Right lobe of liver (tissue), 6 donors: ENCODE measurements at places on chromosomes 1 and 21. TPM values are rescaled to one million over a fixed set of nuclear protein-coding genes. Genes with fewer than 3 reads are reported as not detected.

GRCh38 chr1:32924881-32925344 lies 23.7 kb upstream of the TMEM54 start:
- H3K27me3 ChIP-seq: no peaks in the 10 kb centered on the region
- no peaks in the 10 kb centered on the region for H3K36me3 ChIP-seq
- H3K4me1 ChIP-seq: no peaks in the 10 kb centered on the region

- no peak for DNase-seq
- H3K27ac ChIP-seq: no peak overlapping the region
- no peaks in the 10 kb centered on the region for H3K27me3 ChIP-seq
- no peaks in the 10 kb centered on the region for H3K36me3 ChIP-seq
- no peaks in the 10 kb centered on the region for H3K4me1 ChIP-seq
Measured at GRCh38 chr1:31723828-31724359, 20.1 kb upstream of the COL16A1 start.

GRCh38 chr1:113784104-113784779 lies 25.0 kb upstream of the PHTF1 start:
- no peak overlapping the region for H3K4me3 ChIP-seq
- peaks cover 15% of the 10 kb centered on the region for H3K4me1 ChIP-seq
- H3K36me3 ChIP-seq: no peaks in the 10 kb centered on the region
- H3K27me3 ChIP-seq: no peaks in the 10 kb centered on the region
- DNase-seq: no peak

GRCh38 chr1:52426371-52426770 lies 22.0 kb downstream of the PRPF38A start:
- no peaks in the 10 kb centered on the region for H3K27me3 ChIP-seq
- no peak overlapping the region for H3K27ac ChIP-seq
- H3K4me3 ChIP-seq: no peak overlapping the region
- no peaks in the 10 kb centered on the region for H3K4me1 ChIP-seq
- peaks cover 31% of the 10 kb centered on the region for H3K36me3 ChIP-seq

DNA sequence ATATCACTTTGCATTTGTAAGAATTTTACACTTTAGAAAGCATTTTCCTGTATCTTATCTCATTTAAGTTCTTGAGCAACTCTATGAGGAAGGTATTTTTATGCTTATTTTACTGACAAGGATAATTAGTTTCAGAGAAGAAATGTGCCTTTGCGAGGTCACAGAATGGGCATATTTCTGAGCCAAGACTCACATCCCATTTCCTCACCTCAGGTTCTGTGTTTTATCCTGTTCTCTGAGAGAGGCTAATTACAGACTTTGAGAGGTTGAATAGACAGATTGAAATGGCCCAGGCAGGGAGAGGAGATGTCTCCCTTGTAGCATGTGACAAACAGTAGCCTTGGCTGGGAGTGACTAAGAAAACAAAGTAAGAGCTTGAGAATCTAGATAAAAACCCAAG lies 39.1 kb upstream of the ZC3H11B start:
- no peaks in the 10 kb centered on the region for H3K27me3 ChIP-seq
- no peak overlapping the region for H3K4me3 ChIP-seq
- H3K27ac ChIP-seq: no peak overlapping the region
- H3K4me1 ChIP-seq: no peaks in the 10 kb centered on the region

GRCh38 chr1:71695821-71696220 lies 586.5 kb downstream of the NEGR1 start:
- DNase-seq: no peak
- no peaks in the 10 kb centered on the region for H3K36me3 ChIP-seq
- H3K27ac ChIP-seq: no peak overlapping the region
- H3K4me3 ChIP-seq: no peak overlapping the region
- H3K27me3 ChIP-seq: no peaks in the 10 kb centered on the region

DNA sequence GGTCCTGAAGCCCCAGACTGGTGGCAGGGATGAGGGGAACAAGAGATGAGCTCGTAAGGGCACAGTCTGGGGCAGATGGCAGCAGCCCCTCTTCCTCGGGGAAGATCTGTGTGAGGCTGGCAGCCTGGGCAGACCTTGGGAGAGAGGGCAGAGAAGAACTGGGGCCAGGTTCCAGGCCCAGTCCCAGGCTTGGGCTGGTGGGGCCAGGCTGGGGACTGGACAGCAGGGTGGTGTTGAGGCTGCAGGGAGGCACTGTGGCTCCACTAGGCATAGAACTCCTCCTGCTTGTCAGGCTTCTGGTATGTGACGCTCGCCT lies 35.7 kb downstream of the SDC3 start:
- no peaks in the 10 kb centered on the region for H3K4me1 ChIP-seq
- H3K36me3 ChIP-seq: no peaks in the 10 kb centered on the region
- H3K27ac ChIP-seq: no peak overlapping the region
- H3K27me3 ChIP-seq: no peaks in the 10 kb centered on the region
- no peak for DNase-seq
- no peak overlapping the region for H3K4me3 ChIP-seq

GRCh38 chr1:224378855-224379631 lies 22.4 kb downstream of the CNIH4 start:
- H3K4me1 ChIP-seq: no peaks in the 10 kb centered on the region
- H3K4me3 ChIP-seq: no peak overlapping the region
- H3K36me3 ChIP-seq: peaks cover 12% of the 10 kb centered on the region
- no peak for DNase-seq

DNA sequence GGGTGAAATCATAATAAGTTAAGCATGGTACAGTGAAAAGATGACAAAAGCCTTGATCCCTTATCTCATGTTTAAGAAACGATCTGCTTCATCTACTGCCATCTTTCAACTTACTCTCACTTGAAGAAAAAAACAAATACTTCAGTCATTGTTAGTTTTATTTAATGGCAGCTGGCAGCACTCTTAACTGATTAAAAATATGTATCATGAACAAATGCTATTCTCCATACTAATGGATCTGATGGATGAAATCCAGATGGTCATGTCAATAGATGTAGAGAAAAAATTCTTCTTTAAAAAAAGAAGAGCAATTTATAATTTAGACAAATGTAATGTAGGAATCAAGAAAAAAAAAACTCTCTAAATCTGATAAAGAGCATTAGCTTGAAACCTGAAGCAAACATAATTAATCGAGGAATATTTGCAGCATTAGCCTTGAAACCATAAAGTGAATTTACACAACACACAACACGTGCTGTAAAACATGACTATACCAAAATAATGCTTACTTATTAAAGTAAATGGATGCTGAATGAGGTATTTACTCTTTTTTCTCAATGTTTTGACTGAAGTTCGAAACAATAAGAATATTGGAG lies 579.0 kb upstream of the ADAMTS5 start:
- no peak overlapping the region for H3K4me3 ChIP-seq
- no peaks in the 10 kb centered on the region for H3K27me3 ChIP-seq
- no peak overlapping the region for H3K27ac ChIP-seq
- DNase-seq: no peak

- no peak for DNase-seq
- H3K4me3 ChIP-seq: no peak overlapping the region
- H3K27ac ChIP-seq: no peak overlapping the region
- no peaks in the 10 kb centered on the region for H3K36me3 ChIP-seq
Measured at GRCh38 chr1:64378826-64379225, 91.1 kb upstream of the CACHD1 start.

DNA sequence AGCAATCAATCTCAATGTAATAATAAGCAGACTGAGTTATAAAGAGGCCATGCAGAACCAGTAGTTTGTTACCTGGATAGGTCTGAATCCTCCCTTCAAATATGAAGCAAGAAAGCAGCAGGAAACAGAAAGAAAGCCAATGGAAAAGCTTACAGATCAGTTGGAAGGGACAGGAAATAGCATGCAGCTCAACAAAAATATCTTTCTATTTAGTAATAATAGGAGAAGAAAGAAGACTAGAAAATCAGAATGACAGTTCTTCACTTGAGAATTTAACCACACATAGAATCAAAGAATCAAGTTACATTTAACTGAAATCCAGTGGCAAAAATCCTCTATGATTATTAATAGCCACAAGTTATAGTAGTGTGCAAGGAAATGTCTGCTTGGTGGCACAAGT lies 194.4 kb downstream of the EIF4G3 start:
- no peak overlapping the region for H3K4me3 ChIP-seq
- H3K4me1 ChIP-seq: no peaks in the 10 kb centered on the region
- H3K36me3 ChIP-seq: no peaks in the 10 kb centered on the region
- H3K27me3 ChIP-seq: no peaks in the 10 kb centered on the region
- DNase-seq: no peak

- DNase-seq: no peak
- H3K4me3 ChIP-seq: no peak overlapping the region
- H3K27me3 ChIP-seq: no peaks in the 10 kb centered on the region
- H3K4me1 ChIP-seq: peaks cover 16% of the 10 kb centered on the region
Measured at GRCh38 chr1:185595835-185596667, 138.1 kb upstream of the HMCN1 start.

GRCh38 chr1:207025146-207025880 lies 7.2 kb downstream of the C1orf116 start:
- H3K27me3 ChIP-seq: no peaks in the 10 kb centered on the region
- H3K27ac ChIP-seq: no peak overlapping the region
- peaks cover 10% of the 10 kb centered on the region for H3K4me1 ChIP-seq
- no peak for DNase-seq
- no peak overlapping the region for H3K4me3 ChIP-seq

- H3K27ac ChIP-seq: no peak overlapping the region
- H3K27me3 ChIP-seq: no peaks in the 10 kb centered on the region
- H3K4me3 ChIP-seq: no peak overlapping the region
- DNase-seq: no peak
- H3K36me3 ChIP-seq: no peaks in the 10 kb centered on the region
Measured at GRCh38 chr1:79899914-79900313, 893.4 kb upstream of the ADGRL4 start.

- no peak overlapping the region for H3K27ac ChIP-seq
- no peak overlapping the region for H3K4me3 ChIP-seq
- H3K4me1 ChIP-seq: no peaks in the 10 kb centered on the region
Measured at GRCh38 chr1:35038723-35039122, 7.0 kb upstream of the ZMYM6 start.

GRCh38 chr1:224996266-224996665 lies 66.8 kb downstream of the DNAH14 start:
- no peak for DNase-seq
- H3K27me3 ChIP-seq: no peaks in the 10 kb centered on the region
- H3K4me3 ChIP-seq: no peak overlapping the region
- H3K27ac ChIP-seq: no peak overlapping the region
- H3K4me1 ChIP-seq: no peaks in the 10 kb centered on the region
- H3K36me3 ChIP-seq: no peaks in the 10 kb centered on the region

FASLG gene
- total RNA-seq: 0.38 TPM

CORT gene
- not detected for total RNA-seq

MYOM3 gene
- 0.12 TPM for total RNA-seq

PRPF38B gene
- total RNA-seq: 13.7 TPM

NPHS2 gene
- not detected for total RNA-seq

CD52 gene
- 10.6 TPM for total RNA-seq

SYT11 gene
- total RNA-seq: 1.5 TPM
